ENCODE measurements at places on chromosomes 2 and 18.
A peak's percentile ranks its signal among the peaks of the same experiment; 100 is the strongest.

- DNase-seq = no peak
These were observed at the start of gene EPB41L3 for GRCh38 chr18:5543773-5544389. EPB41L3 (minus strand) TSS chr18:5543997; CDS start chr18:5489183, 54,814 bp downstream.

DNA sequence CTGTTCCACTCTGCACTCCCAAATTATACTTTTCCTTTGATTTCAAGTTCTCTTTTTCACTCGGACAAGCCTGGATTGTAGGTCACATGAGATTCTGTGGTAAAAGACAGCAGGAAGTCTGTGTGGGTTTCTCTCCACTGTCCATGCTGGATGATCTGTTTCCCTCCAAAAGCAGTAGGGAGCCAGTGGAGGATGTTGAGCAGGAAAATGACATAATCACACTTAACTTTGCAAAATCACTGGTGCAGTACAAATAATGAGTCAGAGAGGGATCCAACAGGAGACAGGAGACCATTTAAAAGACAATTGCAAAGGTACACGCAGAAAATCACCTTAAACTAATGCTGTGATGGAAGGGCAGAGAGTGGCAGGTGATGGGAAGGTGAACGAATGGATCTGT lies 301.3 kb downstream of the ZNF407 start:
- DNase-seq = no peak

DNA sequence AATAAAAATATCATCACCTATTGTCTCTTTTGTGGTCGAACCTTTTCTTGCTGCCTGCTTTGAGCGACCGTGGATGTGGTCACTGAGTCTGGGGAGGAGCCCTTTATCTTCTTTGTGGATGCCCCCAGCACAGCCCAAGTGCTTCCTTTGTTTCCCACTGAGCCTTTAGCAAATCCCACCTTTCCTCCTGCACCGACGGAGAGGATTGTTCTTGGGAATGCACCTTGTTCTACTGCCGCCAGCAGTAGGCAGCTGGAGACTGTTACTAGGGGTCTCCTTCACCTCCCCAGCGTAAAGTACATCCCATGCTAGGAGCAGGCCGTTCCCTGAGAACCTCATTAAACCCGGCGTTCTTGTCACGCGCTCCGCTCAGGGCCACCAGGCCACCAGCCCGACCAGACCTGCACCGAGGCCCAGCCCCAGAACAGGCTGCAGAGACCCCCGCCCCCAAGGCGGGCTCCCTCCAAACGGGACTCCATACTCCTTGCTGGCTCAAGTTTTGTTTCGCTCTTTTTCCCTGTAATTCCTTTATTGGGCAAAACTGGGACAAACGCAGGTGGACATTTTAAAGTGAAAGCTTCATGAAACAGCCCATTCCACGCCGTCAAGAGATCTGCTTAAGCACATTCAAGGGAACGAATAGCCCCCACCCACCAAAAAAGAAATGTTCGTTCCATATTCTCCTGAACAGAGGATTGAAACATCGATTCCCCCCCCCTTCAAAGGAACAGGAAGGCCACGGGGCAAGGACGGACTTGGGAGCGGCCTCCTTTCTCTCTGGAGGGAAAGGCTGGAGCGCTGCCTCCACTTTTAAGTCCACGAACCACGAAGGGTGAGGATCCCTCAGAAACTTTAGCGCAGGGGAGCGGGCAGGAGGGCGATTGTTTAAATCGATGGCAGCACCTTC lies 1.1 kb upstream of the MAT2A start:
- peak; percentile 66 for DNase-seq

GRCh38 chr2:26178746-26179436 lies 6.0 kb downstream of the GAREM2 start:
- DNase-seq = no peak

- DNase-seq = no peak
These were observed 268.4 kb upstream of the CDH19 start for GRCh38 chr18:66872277-66872676.

DNA sequence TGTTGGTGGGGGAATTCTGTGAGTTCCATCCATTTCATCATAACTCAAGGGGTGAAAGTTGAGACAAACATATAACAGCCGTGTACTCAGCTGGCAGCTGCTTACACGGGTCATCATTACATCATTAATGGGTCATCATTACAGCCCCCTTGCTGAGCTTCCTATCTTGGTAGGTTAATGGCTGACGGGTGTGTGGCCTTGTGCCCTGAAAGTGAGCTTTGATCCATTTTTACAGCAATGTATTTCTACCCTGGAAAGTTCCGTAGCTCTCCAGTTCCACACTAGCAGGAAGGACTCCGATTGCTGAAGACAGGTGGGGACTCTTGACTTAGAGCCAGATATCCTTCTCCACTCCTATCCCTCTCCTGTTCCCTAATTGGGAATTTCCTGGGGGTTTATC lies 105.2 kb upstream of the DLX2 start:
- no peak for DNase-seq

GRCh38 chr2:15436195-15436594 lies 124.9 kb downstream of the NBAS start:
- DNase-seq = no peak
